ENCODE measurements at places on chromosomes 4 and X.

- no peak for DNase-seq
These were observed 46.0 kb upstream of the PBDC1 start for GRCh38 chrX:76126851-76127250.

GRCh38 chr4:53752124-53752523 is 160.8 kb upstream of the LNX1 start:
- no peak for DNase-seq

- no peak for DNase-seq
These were observed 61.1 kb upstream of the ARSJ start for GRCh38 chr4:114040319-114041116.

GRCh38 chr4:6196871-6197270 is 3.5 kb downstream of the JAKMIP1 start:
- DNase-seq = no peak

GRCh38 chr4:182748949-182749348 is 168.2 kb downstream of the DCTD start:
- DNase-seq = no peak

DNA sequence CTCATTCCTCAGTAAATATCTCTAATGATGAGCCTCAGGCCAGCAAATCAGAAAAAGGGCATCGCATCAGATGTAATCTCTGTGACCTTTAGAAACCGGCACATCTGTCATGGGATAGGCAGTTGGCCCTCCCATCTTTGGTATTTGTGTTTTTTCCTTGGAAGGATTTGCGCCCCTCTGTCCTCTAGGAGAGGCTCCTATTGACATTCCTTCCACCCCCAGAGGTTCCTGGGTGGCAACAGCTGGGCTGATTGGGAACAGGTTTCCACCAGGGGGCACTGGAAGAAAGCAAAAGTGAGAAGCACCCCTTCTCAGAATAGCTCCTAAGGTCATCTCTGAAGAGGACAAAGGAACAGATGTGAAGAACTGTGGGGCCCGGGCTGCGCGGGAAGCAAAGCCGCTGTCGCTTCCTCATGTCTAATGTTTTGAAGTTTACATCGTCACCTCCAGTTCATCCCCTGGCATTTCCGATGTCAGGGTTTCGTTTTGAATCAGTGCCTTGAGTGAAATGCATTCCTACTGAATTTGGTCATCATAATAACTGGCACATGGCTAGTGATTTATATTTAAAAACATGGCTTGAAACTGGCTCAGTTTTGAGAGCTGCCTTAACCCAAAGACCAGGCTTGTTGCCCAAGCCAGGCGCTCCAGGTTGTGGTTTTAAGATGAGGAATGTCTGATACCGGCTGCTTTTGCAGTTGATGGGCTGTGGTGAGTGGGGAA is 6.2 kb downstream of the TXK start:
- peak; percentile 46 for DNase-seq

DNA sequence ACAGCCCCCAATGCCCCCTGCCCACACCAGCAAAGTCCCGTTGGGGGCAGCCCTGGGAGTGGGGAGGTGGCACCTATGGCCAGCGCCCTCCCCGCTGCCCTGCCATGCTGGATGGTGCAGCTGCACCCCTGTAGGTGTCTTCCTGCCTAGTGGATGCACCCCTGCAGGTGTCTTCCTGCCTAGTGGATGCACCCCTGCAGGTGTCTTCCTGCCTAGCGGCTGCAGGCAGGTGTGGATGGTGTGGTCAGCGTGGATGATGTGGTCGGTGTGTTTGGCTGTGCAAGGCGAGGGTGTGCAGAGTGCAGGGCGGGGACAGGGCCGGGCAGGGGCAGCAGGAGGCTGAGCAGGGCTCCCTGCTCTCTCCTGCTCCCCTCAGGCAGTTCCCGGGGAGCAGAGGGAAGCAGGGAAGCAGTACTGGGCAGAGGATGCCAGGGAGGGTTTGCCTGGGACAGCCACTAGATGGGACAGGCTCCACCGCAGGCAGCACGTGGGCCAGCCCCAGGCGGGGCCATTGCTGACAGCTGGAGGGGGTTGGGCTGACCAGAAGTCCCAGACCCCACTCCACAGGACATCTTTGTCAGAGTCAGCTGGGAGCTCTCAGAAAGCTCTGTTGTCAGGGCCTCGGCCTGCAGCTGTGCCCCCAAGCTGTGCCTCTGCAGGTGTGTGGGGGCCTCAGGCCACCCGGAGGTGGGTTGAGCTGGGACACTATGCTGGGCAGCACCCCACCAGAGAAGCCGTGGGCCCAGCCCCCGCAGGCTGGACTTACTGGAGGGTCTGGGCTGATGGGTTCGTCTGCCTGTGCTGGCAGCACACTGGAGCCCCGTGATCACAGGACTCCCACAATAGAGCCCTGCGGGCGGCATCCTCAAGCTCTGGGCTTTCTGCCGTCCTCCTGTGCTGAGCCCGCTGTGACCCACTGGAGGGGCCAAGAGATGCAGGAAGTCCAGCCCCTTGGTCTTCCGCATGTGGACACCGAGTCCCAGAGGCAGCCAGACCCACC is 23.7 kb downstream of the DOK7 start:
- no peak for DNase-seq

DNA sequence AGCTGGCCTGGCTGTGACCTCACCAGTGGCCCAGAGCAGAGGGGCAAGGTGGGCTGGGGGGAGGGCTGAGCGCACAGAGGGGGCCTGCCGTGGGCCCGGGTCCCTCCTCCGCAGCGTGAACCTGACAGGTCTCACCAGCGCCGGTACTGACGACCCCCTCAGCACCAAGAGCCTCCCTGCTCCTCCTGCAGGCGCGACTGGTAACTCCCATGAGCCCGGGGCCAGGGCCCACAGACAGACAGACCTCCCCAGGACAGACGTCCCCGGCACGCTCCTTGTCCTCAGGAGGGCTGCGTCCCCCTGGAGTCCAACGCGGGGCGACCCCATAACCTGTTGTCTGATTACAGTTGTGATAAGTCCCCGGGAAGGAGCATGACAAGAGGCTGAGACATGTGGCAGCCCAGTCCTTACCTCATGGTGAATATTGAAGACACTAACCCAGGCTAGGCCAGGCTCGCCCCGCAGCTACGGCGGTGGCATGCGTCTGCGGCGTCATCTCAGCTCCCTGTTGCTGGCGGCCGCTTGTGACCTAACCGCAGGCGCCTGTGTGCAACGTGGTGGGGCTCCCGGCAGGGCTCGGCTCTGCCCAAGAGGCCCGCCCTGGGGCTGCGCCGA is 8.5 kb downstream of the AKAP17A start:
- no peak for DNase-seq

GRCh38 chr4:10080589-10081217 is 35.9 kb downstream of the WDR1 start:
- DNase-seq = no peak

DNA sequence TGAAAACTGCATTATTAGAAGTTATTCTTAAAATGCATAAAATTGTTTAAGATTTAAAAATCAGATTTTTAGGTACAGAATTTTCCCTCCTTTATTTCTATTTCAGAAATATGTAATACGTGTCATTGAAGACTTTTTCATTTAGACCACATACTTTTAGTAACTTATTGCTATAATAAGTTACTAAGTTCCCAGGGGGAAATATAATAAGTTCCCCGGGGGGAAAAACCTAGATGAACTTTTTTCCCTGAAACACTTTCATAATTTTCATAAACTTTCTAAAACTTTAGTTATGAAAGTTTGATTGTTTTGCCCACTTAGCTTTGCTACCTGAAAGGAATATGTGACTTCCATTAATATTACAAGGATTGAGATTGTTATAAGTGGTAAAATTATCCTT is 1341.5 kb upstream of the IGFBP7 start:
- DNase-seq = no peak

DNA sequence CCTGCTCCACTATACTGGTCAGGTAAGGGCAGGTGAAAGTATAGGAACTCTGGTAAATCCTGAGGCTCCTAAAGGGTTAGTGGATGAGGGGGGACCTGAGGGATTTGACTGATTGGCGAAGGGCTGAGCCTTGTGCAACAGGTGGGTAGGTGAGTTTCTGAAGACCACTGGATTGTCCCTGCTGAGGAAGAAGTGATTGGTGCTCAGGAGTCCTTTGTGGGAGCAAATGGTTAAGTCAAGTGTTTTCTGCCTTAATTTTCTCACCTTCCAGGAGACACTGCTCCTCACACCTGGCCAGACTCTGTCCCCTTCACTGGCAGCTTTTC is 156.6 kb downstream of the AMMECR1 start:
- DNase-seq = no peak

DNA sequence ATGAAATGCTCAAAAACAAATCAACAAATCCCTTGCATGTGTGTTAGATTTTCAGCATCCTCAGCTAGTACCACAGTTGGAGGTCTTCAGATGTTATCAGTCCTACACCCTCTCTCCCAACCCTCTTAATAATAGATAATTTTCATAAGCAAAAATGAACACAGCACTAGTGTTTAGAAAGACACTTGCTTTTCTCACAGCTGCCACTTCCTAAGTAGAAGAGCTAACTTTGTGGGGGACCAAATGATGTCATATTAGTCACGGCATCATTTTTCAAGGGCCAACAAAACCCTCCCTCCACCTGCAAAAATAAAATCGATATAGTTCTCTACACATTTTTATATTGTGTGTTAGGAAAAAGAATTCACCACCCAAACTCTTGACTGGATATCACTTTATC is 163.5 kb upstream of the GYPA start:
- no peak for DNase-seq

- DNase-seq = no peak
These were observed 335.2 kb downstream of the FBXW7 start for GRCh38 chr4:152200511-152201333.

GRCh38 chr4:106854569-106855351 is 181.4 kb downstream of the DKK2 start:
- no peak for DNase-seq

DNA sequence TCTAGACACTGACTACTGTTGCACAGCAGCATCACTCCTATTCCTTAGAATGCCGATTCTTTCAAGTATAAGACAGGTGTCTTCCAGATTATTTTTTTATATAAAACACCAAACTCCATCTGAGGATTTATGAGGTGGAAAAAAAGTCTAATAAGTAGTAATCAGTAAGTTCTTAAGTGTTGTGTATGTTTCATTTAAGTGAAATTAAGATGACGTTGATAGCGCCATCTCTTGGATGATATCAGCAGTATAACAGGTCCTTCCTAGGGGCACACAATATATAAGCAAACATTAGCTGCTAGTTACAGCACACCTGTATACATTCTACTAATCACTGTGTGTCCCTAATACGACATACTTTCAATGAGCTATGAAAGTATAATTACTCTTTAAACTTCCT is 99.6 kb upstream of the STS start:
- no peak for DNase-seq

DNA sequence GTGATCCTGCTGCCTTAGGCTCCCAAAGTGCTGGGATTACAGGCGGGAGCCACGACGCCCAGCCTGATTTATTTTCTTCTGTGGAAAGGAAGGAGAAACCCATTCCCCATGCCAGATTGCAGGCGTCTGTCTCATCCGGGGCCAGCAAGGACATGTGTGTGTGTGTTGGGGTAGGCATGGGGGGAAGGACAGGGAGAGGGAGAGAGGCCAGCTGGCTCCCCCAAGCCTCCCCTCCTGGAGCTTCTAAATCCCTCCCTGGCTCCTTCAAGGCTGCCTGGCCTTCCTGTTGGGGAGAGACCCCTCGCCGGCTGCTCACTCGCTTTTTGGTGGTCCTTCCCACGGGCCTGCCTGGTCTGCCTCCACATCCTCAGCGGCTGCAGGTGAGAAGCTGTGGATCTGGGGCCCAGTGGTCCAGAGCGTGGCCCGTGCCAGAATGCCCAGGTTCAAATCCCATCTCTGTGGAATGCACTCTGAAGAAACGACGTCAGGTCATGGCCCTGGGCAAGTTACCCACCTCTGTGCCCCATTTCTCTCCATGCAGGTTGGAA is 1.3 kb upstream of the PLXNB3 start:
- no peak for DNase-seq

DNA sequence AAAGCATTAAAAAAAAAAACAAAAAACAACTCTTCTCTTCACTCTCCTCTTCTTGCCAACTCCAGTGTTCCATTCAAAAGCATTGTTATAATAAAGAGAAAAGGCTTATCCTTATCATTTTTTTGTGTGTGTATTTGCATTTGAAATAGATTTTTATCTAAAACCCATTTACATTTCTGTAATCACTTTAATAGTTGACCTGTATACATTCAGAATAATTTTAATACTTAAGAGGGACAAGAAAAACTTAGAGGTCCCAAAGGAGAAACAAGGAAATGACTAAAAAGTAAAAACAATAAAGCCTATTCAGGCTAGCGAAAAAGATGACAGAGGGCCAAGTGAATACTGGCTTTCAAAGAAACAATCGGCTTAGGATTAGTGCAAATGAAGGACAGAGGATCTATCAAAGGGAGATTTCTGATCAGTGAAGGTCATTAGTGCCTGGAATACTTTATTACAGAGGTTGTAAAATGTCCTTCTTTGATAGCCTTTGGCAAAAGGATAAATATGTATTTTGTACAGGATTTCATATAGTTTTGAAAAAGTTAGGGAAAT is 808.3 kb downstream of the RPA4 start:
- DNase-seq = no peak

GRCh38 chr4:163930086-163930485 is 435.6 kb downstream of the TMA16 start:
- DNase-seq = no peak

DNA sequence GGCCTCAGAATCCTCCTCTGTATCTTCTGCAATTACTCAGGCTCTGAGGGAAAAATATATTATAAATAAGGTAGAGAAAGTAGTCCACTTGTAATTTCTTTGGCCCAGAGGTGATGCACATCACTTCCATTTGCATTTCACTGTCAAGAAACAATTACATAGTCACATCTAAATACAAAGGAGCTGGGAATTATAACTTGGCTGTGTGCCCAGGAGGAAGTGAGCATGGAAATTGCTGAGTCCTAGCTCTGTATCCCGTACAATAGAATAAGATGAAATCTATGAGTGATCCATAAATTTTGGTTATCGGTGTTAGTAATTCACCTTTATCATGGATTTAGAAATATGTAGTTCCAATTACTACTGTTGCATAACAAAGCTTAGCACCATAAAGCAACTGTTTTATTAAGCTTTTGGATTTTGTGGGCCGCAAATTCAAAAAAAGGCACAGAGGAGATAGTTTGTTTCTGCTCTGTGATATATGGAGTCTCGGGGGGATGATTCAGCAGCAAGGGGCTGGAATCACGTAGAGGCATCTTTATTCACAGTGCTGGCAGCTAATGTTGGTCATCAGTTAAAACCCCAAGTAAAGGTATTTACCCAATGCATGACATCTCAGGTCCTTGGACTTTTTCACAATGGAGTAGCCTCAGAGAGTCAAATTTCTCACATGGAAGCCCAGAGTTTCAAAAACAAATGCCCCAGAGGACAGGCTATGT is 241.4 kb upstream of the GALNT7 start:
- no peak for DNase-seq

- DNase-seq = no peak
These were observed 10.3 kb downstream of the EGFL6 start for GRCh38 chrX:13579661-13580060.

GRCh38 chr4:48307528-48307927 is 33.8 kb upstream of the SLAIN2 start:
- no peak for DNase-seq

- no peak for DNase-seq
These were observed 26.8 kb downstream of the C4orf50 start for GRCh38 chr4:5991405-5991804.

GRCh38 chrX:45472968-45473367 is 272.3 kb upstream of the DIPK2B start:
- no peak for DNase-seq
